ENCODE measurements at places on chromosomes 11 and 22.

GRCh38 chr22:21666786-21667185 is 974 bp downstream of the PPIL2 start:
- DNase-seq, result no peak

- DNase-seq, result no peak
Observed at GRCh38 chr11:27075655-27076054, 35.0 kb downstream of the BBOX1 start.

DNA sequence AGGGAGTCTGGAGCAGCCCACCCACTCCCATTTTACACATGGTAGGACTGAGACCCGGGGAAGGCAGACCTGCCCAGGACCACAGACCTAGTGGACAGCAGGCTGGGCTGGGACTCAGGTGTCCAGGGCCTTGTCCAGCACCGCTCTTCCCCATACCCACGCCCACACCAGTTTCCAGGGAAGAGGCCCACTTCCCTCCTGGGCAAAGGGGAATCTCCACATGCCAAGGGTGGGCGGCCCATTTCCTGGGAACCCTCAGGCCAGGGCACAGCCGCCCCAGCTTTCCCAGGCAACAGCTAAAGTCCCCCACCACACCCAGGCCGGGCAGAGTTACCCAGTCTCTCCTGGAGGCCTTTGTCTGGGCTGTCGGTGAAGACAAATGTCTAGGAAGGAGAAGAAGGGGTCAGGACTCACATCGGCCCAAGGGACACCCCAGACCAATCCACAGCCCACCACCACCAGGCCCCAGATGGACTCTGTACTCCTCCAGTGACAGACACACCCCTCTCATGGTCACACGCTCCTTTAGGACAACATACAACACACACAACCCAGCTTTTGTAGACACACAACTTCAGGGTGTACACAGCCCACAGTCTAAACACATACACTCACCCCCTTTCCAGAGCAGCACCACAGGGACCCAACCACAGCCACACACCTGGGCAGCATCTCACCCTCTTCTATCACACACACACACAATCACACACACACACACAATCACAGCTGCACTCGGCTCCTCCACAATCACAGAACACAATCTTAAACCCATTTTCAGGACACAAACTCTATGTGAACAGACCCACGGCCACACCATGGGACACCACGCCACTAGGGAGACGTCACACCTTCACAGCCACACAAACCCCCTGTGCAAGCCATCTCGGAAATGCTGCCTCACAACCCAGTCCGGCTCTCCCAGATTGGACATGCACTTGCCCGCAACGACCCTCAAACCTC is 5.5 kb downstream of the MFNG start:
- DNase-seq, result no peak

DNA sequence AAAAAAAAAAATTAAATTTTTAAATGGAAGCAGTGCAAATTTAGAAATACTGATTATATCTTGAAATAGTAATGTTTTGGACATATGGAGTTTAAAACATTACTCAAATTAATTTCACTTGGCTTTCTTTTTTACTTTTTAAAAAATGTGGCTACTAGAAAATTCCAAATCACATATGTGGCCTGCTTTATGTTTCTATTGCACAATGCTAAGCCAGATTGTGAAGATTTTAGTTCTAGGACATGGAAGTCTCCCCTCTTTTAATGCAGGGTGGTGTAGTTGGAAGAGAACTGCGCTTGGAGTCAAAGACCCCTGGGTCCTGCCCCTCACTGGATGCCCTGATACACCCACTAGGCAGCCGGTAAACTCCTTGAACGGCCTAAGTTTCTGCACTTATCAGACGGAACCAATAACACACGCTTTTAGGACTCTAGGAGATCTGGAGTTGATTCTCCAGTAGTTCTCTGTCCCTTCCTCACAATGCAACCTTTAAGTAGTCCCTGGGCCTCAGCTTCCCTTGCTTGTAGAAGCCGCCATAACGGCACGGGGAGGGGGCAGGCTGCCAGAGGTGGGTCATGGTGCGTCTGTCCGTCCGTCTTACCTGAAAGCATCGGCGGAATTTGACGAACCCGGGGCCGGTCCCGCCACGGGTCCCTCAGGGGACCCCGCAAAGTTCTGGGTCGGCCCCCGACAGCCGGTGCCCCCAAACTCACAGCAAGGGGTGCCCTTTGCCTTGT is 505 bp downstream of the FAM227A start:
- no peak for DNase-seq

DNA sequence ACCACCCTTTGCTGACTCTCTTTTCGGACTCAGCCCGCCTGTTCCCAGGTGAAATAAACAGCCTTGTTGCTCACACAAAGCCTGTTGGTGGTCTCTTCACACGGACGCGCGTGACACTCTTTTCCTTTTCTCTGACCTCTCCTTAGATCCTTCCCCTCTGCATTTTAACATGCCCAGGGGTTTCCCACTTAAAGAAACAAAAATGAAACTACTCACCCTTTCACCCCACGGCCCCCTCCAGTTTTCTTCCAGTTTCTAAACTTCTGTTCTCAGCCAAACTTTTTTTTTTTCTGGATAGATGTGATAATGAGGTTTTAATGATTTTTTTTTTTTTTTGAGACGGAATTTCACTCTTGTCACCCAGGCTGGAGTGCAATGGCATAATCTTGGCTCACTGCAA is 32.8 kb upstream of the NUP50 start:
- peak; percentile 82 for DNase-seq

DNA sequence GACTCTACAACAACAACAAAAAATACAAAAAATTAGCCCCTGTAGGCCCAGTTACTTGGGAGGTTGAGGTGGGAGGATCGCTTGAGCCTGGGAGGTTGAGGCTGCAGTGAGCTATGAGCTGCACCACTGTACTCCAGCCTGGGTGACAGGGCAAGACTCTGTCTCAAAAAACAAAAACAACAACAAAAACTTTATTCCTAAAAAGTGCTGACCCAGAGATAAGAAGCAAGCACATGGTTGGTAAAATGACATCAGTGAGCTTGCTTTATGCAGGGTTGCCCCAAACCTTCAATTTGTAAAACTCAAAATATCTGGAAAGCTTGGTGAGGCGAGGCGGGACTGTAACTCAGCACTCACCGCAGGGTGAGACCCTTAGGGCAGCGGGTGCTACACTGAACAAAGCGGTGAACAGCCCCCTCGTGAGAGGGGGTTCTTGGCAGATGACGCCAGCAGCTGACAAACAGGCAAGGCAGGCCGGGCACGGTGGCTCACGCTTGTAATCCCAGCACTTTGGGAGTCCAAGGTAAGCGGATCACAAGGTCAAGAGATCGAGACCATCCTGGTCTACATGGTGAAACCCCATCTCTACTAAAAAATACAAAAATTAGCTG is 3.5 kb upstream of the TCIRG1 start:
- no peak for DNase-seq
